Stimulated activated CD8-positive, alpha-beta memory T cell treated with anti-CD3 and anti-CD28 coated beads, Interleukin-7, amount 100 ng/mL, for 48 hours (primary cell): ENCODE measurements at places on chromosomes 7 and 10.
A peak's percentile ranks its signal among the peaks of the same experiment; 100 is the strongest.

DNA sequence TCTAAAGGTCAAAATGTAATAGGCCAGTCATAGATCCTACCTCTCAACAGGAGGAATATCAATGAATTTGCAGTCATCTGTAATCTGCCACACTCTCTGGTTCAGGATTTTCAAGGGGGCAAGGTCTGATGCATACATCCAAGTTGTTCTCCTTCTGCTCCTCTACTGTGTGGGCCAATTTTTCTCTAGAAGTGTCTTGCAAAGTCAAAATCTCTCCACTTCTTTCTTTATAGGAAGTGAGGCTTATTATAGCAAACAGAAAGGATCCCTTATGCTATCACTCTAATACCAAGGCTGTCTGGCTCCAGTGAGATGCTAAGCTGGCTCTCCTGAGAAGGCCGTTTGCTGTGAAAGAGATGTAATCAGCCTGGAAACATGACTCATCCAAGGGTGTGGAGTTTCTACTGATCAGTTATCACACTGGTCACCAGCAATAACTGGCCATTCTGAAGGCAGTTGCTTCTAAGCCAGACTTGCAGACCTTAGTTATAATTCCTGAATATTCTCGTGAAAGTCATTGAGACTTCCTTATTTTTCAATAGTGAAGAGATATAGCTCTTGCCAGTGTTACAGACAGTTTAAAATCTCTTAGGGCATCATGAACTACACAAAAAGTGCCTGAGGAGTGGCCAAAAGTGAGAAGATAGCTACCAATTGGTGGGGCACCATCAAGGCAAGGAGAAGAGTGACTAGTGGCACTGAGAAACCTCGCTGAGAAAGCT lies 43.2 kb upstream of the LRGUK start:
- DNase-seq, result no peak

GRCh38 chr10:75852851-75853484 lies 421.5 kb downstream of the LRMDA start:
- no peak for DNase-seq

- no peak for DNase-seq
Observed at GRCh38 chr7:121748546-121748945, 124.4 kb upstream of the PTPRZ1 start.

- no peak for DNase-seq
Observed at GRCh38 chr7:102044984-102045673, 227.7 kb downstream of the CUX1 start.

DNA sequence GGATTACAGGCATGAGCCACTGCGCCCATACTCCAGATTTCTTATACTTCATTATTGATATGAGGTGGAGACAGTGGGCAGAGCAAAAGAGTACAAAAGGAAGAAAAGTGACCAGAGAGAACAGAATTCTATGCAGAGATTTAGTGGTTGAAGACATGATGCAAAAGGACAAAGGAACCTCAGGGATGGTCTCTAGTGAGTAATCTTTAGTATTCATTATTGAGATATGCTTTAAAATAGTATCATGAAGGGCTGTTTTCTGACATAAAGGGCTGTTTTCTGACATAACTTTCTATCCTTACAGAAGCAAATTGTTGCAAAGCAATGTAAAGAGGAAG lies 81.2 kb upstream of the OIT3 start:
- no peak for DNase-seq

DNA sequence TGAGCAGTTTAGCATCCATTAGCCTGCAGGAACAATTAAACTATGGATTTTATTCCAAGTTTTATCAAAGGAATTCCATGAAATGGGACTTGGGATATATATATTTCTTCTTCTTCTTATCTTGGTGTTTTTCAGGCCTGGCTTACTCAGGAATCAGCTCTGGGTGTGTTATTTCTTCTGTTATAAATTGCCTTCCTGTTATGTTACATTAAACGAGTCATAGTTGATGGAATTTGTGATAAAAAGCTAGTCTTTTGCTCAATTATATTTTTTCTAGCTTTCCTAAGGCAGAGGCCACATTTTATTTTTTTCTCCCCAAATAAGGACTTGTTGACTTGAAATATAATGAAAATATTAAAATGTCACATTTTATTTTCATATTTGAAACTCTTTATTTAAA lies 141.3 kb downstream of the EPC1 start:
- DNase-seq, result no peak

GRCh38 chr10:73039635-73040034 lies 57.0 kb downstream of the P4HA1 start:
- DNase-seq, result no peak

DNA sequence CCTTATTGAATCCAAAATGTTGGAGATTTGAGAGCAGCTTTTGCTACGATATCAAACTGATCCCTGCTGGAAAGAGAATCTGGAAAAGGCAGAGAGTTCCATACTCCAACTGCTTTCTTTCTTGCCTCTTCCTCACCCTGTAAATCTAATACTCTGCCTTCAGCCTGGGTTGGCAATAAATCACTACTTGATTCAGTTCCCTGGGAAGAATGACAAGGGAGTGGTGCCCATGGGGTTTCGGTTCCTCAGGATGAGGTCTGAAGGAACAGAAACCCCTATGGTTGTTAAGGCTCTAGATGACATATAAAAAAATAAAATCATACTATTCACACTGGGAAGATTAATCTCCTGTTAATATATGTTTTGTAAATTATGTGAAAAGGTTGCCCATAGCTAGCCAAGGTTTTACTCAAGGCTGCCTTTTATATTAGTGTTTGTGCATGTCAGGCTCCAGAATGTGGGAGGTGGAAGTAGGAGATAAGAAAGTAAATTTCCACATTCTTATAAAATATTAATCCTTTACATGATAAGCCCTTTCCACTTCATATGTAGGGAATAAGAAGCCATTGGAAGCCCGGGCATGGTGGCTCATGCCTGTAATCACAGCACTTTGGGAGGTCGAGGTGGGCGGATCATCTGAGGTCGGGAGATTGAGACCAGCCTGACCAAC lies 106.2 kb upstream of the CACNA2D1 start:
- no peak for DNase-seq

DNA sequence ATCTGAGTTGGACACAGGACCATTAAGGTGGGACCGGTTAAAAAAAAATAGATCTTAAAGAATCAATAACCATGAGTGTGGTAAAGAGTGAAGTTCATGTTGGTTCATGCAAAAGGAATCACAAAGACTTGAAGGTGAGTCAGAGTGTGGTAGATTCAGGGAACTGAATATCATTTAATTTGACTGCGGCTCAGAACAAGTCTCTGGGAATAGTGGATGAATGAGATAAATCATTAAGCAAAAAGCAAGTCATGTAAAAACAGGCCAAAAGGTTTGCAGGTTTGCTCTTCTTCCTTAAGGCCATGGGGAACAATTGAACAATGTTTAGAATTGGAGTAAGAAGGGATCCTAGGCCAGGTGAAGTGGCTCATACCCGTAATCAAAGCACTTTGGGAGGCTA lies 385.8 kb downstream of the ETV1 start:
- no peak for DNase-seq

DNA sequence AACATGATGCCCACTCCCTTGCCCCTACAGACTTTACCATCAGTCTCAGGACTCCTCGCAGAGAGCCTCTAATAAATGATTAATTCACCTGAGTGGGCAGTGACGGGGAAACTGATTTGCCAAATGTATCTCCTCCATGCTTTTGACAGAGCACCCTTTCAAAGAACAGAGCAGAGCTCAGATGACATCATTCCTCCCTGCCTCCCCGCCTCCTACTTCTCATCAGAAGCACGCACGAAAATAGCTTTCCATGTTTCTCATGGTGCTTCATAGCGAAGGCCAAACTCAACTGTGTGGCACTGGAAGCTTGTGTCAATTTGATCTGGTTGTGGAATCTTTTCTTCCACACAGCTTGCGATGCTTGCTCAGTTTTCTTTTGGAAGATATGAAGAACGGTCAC lies 442.5 kb downstream of the RPS24 start:
- DNase-seq, result no peak

GRCh38 chr10:58936364-58936763 lies 240.1 kb upstream of the PHYHIPL start:
- DNase-seq, result no peak

DNA sequence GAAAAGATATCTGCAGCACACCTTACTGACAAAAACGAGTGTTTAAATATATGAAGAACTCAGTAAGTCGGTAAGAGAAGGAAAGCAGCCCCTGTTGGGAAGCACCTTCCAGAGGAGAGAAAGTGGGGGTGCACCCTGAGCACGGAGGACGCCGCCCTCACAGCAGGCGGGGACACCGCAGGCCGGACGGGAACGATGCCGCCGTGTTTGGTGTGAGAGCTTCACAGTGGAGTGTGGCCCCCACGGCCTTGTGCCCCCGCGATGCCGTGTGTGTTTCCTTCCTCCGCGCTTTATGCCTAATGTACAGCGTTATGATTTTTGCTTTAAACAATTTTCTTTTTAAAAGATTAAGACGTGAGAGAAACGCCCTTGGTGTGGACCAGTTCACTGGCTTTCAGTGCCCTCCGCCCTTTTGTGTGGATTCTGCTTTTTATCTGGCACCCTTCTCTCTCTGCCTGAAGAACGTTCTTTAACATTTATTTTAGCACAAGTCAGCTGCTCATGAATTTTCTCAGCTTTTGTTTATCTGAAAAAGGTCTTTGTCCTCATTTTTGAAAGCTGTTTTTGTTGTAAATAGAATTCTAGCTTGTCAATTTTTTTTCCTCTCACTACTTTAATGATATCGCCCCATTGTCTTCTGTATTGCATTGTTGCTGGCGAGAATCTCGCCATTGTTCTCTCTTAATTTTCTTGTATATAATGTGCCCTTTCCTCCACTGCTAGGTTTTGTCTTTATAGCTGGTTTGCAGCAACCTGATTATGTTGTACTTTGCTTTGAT lies 110.7 kb downstream of the INPP5A start:
- no peak for DNase-seq

DNA sequence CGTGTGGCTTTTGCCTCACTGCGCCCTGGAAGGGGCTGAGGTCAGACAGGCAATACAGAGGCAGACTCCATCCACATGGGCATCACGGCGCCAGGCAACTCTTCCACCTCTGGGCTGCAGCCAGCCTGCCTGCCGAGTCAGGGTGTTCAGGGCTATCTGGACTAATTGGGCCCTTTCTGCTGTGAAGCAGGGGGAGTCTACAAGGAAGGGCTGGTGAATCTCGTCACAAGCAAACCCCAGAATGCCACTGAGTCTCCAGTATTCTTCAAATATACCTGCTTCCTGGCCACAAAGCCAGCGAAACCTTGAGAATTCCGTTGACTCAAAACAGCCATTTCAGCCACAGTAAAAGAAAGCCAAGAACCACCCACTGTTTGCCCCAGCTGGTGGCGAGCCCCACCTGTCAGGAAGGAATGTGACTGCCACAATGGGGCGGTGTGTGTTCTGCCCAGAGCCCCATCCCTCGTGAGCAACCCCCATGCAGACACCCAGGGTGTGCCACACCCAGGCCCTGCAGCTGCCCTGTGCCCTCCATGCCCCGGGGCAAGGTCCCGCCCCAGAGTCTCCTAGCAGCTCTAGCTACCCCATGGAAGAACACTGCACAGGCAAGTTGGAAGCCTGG lies 117.3 kb downstream of the FAM53B start:
- DNase-seq, result peak; percentile 53

GRCh38 chr10:50436805-50437204 lies 185.5 kb upstream of the ASAH2 start:
- no peak for DNase-seq

GRCh38 chr10:110757586-110757985 lies 113.5 kb downstream of the RBM20 start:
- no peak for DNase-seq

DNA sequence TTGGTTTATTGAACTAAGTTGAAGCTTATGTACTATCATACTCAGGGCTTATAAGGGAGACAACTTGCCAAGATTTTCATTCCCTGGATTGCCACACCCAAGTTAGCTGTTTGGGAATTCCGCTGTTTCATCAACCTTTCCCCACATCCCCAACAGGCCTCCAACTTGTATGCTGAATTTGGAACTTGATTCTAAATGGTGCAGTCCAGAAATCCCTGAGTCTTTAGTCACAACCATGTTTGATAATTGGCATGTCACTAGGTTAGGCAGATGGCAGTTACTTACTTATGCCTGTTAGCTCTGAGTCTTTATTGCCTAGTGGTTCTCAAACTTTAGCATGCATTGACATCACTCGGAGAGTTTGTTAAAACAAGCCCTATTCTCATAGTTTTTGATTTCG lies 135.4 kb upstream of the PRPS1L1 start:
- no peak for DNase-seq

DNA sequence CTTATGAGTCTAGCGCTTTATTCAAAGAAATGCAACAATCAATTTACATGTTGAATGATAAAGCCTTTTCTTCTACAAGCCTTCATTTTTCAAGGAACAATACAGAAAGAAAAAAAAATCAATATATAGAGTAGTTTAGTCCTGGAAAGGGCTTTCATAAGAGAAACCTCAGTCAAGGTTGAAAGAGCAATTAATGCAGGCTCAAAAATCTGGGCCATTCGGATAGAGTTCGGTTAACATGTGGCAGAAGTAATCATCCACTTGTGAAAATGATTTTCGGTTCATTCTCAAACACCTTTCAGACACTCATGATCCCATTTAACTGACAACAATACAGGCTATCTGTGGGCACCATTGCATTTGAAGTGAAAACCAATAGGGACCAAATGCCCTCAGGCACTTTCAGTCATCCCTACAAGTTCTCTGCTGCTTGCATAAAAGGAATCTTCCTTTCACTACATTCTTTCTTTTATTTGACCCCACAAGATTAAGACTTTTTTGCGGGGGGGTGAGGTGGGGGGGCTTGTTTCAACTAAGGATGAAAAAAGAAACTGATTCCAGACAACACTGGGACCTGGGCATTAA lies 177.9 kb downstream of the RNF133 start:
- no peak for DNase-seq

- peak; percentile 5 for DNase-seq
Observed at GRCh38 chr10:77405771-77406241, 231.8 kb downstream of the KCNMA1 start.

DNA sequence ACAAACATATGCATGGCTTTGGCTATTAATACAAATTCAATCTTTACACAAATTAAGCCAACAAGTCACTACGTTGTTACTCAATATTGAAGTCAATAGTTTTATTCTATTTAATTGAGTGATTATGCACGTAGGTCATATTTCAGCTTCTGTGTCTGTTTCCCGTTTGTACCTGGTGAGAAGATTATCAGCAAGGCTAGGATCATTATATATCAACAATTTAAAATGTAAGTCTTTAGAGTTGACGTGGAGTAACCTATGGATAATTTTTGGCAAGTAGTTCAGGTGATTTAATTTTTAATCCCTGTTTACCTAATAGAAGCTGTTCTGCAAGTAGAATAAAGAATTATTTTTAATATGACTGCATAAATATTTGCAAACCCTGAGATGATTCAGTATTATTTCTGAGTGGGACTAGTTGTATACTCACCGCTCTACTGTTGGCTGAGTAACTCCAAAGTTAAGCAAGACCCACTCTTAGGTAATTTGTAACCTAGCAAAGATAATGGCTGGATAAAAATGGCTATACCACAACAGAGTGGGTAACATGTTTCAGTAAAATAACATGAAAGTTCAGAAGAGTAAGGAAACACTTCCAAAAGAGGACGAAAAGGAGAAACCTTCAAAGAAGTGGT lies 161.0 kb downstream of the HGF start:
- DNase-seq, result no peak
